Uterus (tissue), 4 donors: ENCODE measurements at places on chromosomes 4 and X. TPM values are rescaled to one million over a fixed set of nuclear protein-coding genes. Genes with fewer than 3 reads are reported as not detected.

SLC16A2 gene
- 26.1 TPM for total RNA-seq

SLC10A4 gene
- not detected for total RNA-seq

GAGE12J gene
- total RNA-seq: not detected

DNA sequence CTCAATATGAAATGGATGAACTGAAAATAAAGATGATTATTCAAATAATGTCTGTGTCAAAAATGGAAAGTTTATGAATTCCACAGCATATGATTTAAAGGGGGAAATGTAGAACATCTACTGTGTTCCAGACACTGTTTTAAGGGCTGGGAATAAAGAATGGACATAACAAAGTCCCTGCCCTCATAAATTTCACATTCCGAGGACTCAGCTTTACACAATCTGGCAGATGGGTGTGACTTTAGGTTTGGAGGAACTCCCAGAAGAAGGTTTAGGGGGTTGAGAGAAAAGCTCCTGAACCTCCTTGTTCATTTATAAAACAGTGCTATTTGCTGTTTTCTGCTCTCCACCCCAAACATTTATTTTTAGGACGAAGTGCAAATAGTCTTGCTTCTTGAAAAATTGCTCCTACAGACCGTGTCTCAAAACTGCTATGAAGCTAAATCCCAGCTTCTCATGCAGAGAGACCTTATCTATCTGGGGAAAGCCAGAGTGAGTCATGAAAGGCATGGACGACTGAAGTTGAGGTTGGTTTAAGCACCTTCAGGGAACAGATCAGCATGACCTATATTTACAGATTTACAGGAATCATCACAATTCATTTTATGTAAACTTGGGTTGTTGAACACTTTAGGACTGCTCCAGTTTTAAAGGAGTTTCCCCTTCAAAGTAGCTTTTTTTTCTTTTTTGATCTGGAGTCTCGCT lies 184.3 kb downstream of the HS6ST2 start:
- no peaks in the 10 kb centered on the region for H3K27me3 ChIP-seq
- no peaks in the 10 kb centered on the region for H3K36me3 ChIP-seq
- no peak for DNase-seq
- H3K27ac ChIP-seq: no peak overlapping the region
- H3K4me3 ChIP-seq: no peak overlapping the region
- no peaks in the 10 kb centered on the region for H3K4me1 ChIP-seq

DNA sequence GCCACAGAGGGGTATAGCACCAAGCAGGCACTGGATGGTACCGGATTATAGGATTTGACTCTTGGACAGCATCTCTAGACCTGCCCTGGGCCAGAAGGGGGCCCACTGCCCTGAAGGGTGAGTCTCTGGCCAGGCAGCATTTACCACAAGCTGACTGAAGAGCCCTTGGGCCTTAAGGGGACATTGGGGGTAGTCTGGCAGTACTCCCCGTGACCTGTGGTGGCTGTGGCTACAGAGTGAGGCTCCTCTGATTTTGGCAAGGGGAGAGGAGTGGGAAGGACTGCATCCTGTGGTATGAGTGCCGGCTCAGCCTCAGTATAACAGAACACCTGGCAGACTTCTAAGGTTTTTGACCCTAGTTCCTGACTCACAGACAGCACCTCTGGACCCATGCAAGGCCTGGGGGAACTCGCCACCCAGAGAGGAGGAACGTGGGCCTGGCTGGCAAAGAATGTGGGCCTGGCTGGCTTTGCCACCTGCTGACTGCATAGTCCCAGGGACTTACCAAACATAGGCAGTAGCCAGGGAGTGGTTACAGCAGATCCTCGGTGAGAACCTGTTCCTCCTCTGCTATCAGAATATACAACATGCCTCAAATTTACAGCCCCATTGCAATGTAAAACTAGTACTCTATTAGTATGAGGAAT lies 48.1 kb downstream of the ABCB7 start:
- H3K4me1 ChIP-seq: no peaks in the 10 kb centered on the region
- no peak overlapping the region for H3K4me3 ChIP-seq
- DNase-seq: no peak
- H3K36me3 ChIP-seq: no peaks in the 10 kb centered on the region
- H3K27me3 ChIP-seq: no peaks in the 10 kb centered on the region

- no peak overlapping the region for H3K4me3 ChIP-seq
- H3K36me3 ChIP-seq: no peaks in the 10 kb centered on the region
- H3K27ac ChIP-seq: no peak overlapping the region
- no peaks in the 10 kb centered on the region for H3K27me3 ChIP-seq
- H3K4me1 ChIP-seq: no peaks in the 10 kb centered on the region
Measured at GRCh38 chr4:20158195-20158594, 93.5 kb upstream of the SLIT2 start.

DNA sequence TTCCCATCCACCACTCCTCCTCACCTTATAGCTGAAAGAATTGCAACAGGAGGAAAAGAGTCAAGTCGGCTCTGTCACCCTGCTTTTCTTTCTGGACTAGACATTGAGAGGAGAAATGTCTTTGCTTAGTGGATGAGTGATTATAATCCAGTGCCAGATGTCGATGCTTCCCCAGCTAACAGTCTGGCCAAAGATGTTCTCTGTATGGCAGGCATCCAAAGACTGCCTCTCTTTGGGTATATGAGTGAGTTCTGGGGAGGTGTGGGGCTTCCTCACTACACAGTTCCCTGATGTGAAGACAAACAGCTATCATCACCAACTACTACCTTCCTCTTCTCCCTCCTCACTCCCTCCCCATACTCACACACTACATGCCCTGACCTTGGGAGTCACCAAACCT lies 90.9 kb downstream of the COMMD8 start:
- H3K27me3 ChIP-seq: no peaks in the 10 kb centered on the region
- H3K27ac ChIP-seq: no peak overlapping the region
- no peak for DNase-seq
- H3K4me1 ChIP-seq: no peaks in the 10 kb centered on the region

DNA sequence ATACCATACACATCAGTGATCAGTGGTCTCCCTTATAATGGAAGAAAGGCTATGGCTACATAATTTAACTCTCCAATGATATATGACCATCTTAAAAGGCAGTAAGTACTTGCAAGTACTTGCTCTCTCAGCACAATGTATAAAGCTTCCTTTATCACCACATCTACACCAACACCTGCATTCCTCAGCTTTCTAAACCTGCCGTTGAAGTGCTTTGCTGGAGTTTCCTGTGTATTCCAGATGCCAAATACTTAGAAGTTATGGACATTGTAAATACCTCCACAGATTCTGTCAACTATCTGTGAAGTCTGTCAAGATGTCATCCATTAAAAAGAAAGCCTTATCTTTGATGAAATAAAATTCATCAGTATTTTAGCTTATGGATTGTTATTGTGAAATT lies 335.0 kb upstream of the GALNTL6 start:
- H3K36me3 ChIP-seq: no peaks in the 10 kb centered on the region
- no peaks in the 10 kb centered on the region for H3K4me1 ChIP-seq
- no peaks in the 10 kb centered on the region for H3K27me3 ChIP-seq
- DNase-seq: no peak

- H3K27me3 ChIP-seq: no peaks in the 10 kb centered on the region
- H3K36me3 ChIP-seq: no peaks in the 10 kb centered on the region
- H3K4me1 ChIP-seq: no peaks in the 10 kb centered on the region
- H3K4me3 ChIP-seq: no peak overlapping the region
- no peak overlapping the region for H3K27ac ChIP-seq
Measured at GRCh38 chr4:101938836-101939235, 148.3 kb downstream of the BANK1 start.
